ENCODE measurements at places on chromosomes 3 and 15.
A peak's percentile ranks its signal among the peaks of the same experiment; 100 is the strongest.

DNA sequence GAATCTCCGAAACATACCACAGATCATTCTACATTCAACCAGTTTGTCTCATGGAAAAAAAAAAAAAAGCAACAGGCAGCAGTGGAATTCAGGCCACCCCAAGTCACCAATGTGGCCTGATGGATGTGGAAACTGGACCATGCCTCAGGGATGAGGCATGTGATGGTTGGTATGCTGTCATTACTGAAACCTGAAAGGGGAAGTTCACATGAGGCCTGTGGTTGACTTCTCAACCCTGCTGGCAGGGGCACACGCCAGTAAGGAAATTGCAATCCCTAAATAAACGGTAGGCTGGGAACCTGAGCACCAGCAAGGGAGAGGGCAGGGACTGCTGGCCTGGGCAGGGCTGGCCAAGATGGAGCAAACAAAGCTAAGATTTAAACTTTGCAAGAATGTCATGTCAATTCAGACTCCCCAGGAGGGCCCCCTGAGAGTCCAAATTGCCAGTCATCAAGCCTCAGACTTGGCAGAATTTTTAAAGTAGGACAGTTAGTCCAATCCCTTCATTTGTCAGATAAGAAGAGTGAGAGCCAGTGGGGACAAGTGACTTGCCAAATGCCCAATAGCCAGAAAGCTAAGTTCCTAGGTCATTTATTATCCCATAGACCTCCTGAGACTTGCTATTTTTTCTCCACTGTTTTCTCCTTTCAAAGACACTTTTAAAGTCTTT is 310.4 kb downstream of the ERC2 start:
- no peak for DNase-seq

DNA sequence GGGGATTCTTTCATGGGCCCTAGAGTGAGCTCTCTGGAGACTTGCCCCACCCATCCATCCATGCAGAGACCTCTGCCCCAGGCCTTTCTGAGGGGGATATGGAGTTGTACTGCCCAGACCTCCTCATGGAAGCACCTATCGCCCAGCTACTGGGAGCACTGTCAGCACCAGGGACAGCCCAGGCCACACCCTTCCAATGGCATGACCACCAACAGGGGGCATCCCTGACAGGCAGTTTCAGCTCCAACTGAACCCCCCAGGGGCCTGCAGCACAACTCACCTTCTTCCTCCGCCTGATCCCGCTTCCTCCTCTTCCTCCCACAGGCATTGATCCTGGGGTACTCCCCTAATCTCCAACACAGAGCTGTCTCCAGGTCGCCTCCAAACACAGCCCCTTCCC is 21.8 kb downstream of the MRPS11 start:
- no peak for DNase-seq

DNA sequence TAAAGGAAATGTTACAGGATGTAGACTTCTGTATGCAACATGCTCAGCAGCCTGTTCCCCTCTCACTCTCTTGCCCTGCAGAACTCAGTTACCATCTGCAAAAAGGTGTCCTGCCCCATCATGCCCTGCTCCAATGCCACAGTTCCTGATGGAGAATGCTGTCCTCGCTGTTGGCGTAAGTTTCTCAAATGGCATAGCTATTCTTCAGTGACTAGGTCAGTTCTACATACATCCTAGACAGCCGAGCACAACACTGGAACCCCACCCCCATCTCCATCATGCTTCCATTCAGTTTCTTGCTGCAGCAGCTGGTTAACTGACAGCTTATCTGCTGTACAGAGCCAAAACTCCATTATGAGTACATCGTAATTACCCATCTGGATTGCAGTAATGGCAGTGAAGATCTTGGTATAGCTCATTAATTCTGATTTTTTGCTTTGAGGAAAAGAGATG is 4.5 kb downstream of the THBS1 start:
- DNase-seq = no peak

- peak; percentile 20 for DNase-seq
These were observed 419.4 kb upstream of the ONECUT1 start for GRCh38 chr15:53209396-53210042.

GRCh38 chr15:78339559-78339958 is 594 bp upstream of the CRABP1 start:
- DNase-seq = no peak

GRCh38 chr3:140719841-140720614 is 42.2 kb downstream of the TRIM42 start:
- no peak for DNase-seq

DNA sequence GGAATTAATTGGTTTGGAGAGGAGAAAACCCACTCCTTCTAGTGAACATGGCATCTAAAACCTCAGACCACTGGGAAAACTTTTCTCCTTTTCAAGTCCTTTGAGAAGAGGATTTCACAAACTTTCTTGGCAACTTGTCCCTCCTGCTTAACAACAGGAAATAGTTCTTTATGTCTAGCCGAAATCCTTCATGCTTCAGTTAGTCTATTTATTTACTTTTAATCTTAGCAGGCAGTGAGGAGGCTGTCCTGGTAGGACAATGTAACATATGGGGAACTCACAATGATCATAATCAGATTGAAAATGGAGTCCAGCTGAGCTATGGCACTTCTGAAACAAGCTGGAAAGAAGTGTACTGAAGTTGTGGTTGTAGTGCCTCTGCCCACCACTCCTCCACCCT is 50.6 kb downstream of the KY start:
- DNase-seq = no peak

DNA sequence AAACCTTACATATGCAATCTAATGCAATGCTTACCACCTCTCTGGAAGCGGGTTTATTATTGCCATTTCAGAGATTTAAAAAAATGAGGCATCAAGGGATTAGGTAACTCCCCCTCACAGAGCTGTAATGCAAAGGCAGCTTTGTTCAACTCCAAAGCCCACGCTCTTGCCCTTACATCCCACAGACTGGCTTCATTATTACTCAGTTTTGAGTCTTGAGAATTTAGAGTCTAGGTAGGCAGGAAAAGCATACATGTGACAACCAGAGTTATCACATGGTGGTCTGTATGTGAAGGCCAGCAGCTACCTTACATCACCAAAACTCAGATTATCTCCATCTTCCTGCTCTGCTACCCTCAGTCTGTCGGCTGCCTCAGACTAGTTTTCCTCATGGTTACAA is 326.9 kb downstream of the UACA start:
- DNase-seq = no peak

- no peak for DNase-seq
These were observed 18.7 kb upstream of the PDE8A start for GRCh38 chr15:84962955-84963354.

DNA sequence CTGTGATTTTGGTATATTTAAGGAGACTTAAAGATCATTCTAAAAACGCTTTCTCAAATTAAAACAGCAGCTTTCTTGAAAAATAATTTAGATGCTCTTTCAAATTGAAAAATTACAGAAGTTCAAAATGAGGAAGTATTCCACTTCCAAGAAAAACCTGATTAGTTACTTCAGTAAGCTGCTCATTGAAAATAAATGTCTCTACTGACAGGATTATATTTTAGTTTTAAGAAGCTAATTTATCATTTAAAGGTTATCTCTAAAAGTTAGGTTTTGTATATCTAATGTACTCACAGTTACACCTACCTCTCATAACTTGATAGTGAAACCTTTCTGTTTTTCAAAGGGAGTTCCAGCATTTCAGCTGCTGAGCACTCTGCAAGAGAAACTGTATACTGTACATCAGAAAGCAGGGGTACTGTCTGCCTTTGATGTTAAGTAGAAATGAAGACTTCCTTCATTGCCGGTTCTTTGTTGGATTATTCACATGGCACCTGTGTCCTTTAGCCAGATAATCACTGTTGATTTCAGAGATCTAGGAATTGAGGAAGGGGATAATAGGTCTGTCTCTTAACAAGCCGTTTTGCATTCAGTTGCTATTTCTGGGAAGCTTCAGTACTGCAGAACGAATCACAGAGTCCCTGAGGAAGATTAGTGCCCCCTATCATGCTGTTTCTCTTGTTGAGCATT is 161.6 kb downstream of the TCF12 start:
- DNase-seq = no peak

DNA sequence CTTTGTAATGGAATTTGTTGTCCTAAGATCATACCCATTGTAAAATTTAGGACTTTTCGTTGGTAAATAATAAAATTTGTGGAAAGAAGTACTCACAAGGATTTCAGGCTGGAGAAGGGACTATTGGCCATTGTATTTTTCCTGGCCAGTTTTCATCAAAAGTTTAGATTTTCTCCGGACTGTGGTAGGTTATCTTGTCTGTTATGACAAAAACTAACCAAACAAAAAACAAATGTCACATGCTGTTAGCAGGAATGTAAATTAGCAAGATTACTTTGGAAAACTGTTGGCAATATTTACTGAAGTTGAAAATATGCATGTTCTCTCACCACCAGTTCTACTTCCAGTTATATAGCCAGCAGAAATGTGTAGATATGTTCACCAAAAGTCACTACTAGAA is 27.8 kb downstream of the PDE8A start:
- no peak for DNase-seq

- no peak for DNase-seq
These were observed 46.2 kb downstream of the ADAMTSL3 start for GRCh38 chr15:83700082-83700481.

GRCh38 chr15:94212291-94212690 is 19.1 kb upstream of the MCTP2 start:
- DNase-seq = no peak

- peak; percentile 47 for DNase-seq
These were observed 94.9 kb upstream of the NSMCE3 start for GRCh38 chr15:29364426-29365078.

GRCh38 chr3:61903931-61904657 is 342.7 kb downstream of the PTPRG start:
- DNase-seq = no peak

GRCh38 chr15:65054333-65055200 is 9.4 kb downstream of the SLC51B start:
- peak; percentile 86 for DNase-seq

- DNase-seq = no peak
These were observed 76.2 kb upstream of the TMEM108 start for GRCh38 chr3:132961991-132962390.

DNA sequence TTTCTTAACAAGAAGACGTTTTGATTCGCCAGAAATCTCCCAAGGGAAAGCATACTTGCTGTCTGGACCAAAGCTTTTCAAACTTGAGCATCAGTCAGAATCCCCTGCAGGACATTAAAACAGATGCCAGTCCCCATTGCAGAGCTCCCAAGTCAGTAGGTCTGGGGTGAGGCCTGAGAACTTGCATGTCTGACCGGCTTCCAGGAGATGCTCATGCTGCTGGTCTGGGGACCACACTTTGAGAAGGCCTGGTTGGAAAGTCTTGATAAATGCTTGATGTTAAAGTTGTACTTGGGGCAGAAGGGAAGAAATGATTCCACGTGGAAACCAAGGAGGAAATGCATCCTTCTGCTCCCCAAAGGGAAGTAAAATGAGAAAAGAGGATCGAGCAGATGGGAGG is 24.3 kb upstream of the CAV3 start:
- no peak for DNase-seq

- peak; percentile 96 for DNase-seq
These were observed at the start of gene UBE3A for GRCh38 chr15:25438601-25439368. TSS of gene UBE3A (minus strand) at chr15:25439024. CDS start at chr15:25409107, 29,917 bp downstream.

GRCh38 chr3:114941626-114942309 is 205.3 kb downstream of the ZBTB20 start:
- no peak for DNase-seq

GRCh38 chr3:24060055-24060454 is 115.0 kb downstream of the NR1D2 start:
- no peak for DNase-seq

- DNase-seq = no peak
These were observed 7.8 kb upstream of the THSD4 start for GRCh38 chr15:71107501-71107815.

GRCh38 chr15:86568378-86568777 is 488.7 kb downstream of the AGBL1 start:
- DNase-seq = no peak

- no peak for DNase-seq
These were observed 157.5 kb upstream of the FRG2C start for GRCh38 chr3:75506603-75507002.

GRCh38 chr3:89908711-89909213 is 801.3 kb downstream of the EPHA3 start:
- no peak for DNase-seq

GRCh38 chr3:59522550-59522949 is 472.7 kb upstream of the CFAP20DC start:
- DNase-seq = no peak

GRCh38 chr3:194323785-194324735 is 27.1 kb downstream of the CPN2 start:
- peak; percentile 85 for DNase-seq

- DNase-seq = no peak
These were observed 257.7 kb downstream of the RBMS3 start for GRCh38 chr3:29538610-29538958.

GRCh38 chr3:147614210-147614609 is 205.0 kb downstream of the ZIC1 start:
- no peak for DNase-seq

- no peak for DNase-seq
These were observed 600.9 kb upstream of the ROBO2 start for GRCh38 chr3:76438971-76439370.

GRCh38 chr3:124700880-124701684 is 29.2 kb upstream of the UMPS start:
- DNase-seq = no peak

DNA sequence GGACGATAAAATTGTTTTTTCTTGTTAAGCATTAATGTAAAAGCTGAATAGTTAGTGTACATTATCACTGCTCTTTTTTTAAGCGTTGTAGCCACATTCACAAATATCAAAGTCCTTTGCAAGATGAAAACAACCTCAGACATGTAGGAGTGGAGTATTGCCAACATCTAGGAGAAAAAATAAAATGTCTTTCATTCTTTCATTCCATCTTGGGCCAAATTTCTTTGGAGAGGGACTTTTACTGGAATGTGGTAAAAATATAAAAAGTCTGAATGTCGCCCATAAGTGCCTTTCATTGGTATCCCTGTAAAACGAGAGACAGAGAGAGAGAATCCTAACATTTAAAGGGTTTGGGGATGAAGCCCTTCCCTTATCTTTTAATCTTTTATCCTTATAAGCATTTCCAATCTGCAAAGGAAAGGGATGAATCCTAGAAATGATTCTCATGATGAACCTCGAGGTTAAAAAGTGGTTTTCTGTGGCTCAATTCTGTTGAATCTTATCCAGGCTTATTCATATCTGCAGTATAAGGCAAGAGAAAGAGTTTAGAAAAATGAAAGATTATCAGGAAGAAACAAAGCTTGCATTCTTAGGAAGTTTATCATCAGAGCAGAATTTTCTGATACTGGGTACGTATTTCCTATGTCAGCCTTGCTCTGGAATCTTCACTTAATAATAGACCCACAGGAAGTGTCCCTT is 1031.7 kb downstream of the MCTP2 start:
- no peak for DNase-seq
